HepG2 (cell line): ENCODE measurements at places on chromosomes 4 and X. TPM values are rescaled to one million over a fixed set of nuclear protein-coding genes. Genes with fewer than 3 reads are reported as not detected.

GRCh38 chr4:68963374-68963773 is 11.8 kb upstream of the UGT2A3 start:
- H3K36me3 ChIP-seq = no peaks in the 10 kb centered on the region
- no peaks in the 10 kb centered on the region for H3K27me3 ChIP-seq
- DNase-seq = no peak
- H3K27ac ChIP-seq = no peak overlapping the region
- peaks cover 34% of the 10 kb centered on the region for H3K4me1 ChIP-seq
- no peak overlapping the region for H3K4me3 ChIP-seq

DNA sequence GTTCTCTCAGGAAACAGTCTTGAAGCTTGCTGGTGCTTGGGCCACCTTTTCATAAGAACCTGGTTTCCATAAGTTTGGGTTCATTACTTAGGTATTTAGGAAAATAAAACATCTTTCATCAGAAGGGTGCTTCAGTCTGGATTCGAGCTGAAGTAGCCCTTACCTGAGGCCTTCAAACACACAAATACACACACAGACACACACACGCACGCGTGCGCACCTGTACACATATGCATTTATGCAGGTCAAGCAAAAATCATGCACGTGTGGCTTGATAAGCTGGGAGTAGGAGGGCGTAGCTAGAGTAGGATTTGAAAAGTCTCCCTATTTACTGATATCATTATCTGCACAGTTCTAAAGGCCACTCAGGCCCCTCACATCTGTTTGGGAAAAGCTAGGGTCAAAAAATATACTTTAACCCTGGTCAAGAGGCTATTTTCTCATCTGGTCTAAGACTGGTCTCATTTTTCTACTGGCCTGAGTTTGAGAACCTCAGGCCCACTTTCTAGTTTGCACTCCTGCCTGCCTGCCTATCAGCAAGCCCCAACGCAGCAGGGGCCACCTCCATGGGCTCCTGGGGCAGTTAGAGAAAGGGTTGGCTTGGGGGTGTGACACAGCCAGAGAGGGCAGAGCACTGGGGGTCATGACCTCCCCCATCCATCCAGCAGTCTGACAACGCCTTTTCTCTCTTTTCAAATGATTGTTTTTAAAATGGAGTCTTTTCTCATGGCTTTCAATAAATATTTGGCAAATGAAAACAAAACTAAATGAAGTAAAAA is 64.3 kb downstream of the RASL11B start:
- H3K27ac ChIP-seq = no peak overlapping the region
- no peaks in the 10 kb centered on the region for H3K27me3 ChIP-seq
- no peak for DNase-seq
- H3K36me3 ChIP-seq = no peaks in the 10 kb centered on the region

GRCh38 chr4:155094201-155094820 is 114.1 kb upstream of the NPY2R start:
- DNase-seq = no peak
- H3K4me1 ChIP-seq = no peaks in the 10 kb centered on the region
- H3K4me3 ChIP-seq = no peak overlapping the region
- H3K27me3 ChIP-seq = no peaks in the 10 kb centered on the region
- H3K36me3 ChIP-seq = no peaks in the 10 kb centered on the region

GRCh38 chr4:88143504-88143903 is 14.9 kb downstream of the ABCG2 start:
- no peak overlapping the region for H3K27ac ChIP-seq
- DNase-seq = no peak
- no peaks in the 10 kb centered on the region for H3K27me3 ChIP-seq
- no peaks in the 10 kb centered on the region for H3K36me3 ChIP-seq
- peaks cover 37% of the 10 kb centered on the region for H3K4me1 ChIP-seq
- no peak overlapping the region for H3K4me3 ChIP-seq

REELD1 gene
- 0.04 TPM in 1 of 2 replicates, not detected in the other for total RNA-seq

DNA sequence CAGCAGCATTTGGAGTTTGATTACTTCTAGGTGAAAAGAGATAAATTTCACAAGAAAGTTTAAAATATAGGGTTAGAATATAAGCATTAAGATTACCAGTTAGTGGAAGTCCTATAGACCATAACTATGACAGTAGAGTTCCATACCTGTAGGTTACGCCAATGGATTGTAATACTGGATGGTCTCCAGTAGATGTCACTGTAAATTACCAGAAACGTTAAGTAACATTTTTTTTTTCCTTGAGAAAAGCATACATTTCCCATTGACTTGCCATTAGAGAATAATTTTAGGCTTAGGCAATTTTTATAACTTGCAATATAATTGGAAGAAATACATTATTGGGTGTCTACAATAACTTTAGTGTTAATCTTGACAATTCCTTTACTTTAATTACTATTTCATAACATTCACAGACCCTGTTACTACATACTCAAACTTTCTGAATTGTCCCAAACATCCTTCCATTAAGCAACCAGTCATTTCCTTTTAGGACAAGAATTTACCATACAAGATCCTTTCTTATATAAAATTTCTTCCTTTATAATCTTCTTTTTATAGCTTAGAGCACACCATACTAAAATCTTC is 304.1 kb upstream of the TECRL start:
- H3K27ac ChIP-seq = no peak overlapping the region
- peak; percentile 38 for DNase-seq
- H3K27me3 ChIP-seq = no peaks in the 10 kb centered on the region
- no peak overlapping the region for H3K4me3 ChIP-seq
- H3K36me3 ChIP-seq = no peaks in the 10 kb centered on the region

CTAG1B gene
- total RNA-seq = not detected in 2 replicates

COL4A5 gene
- 11.9 and 39.5 TPM in 2 replicates for total RNA-seq

POU4F2 gene
- not detected in 2 replicates for total RNA-seq

DNA sequence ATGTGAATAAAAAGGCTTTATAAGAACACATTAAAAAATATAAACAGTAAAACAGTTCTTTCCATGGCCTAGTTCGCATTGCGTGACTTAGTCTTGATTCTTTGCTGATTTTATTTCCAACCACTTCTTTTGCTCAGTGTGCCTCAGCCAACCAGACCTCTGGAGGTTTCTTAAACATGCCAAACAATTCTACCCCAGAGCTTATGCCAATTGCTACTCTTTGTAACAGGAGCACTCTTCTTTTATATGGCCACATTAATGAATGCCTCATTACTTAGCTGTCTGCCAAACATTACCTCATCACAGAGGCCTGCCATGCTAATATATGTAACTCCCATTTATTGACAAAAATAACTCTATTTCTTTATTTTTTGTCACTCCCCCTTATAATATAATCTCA is 202.3 kb downstream of the NDST4 start:
- no peaks in the 10 kb centered on the region for H3K4me1 ChIP-seq
- DNase-seq = no peak
- H3K36me3 ChIP-seq = no peaks in the 10 kb centered on the region
- no peaks in the 10 kb centered on the region for H3K27me3 ChIP-seq
- no peak overlapping the region for H3K4me3 ChIP-seq
- H3K27ac ChIP-seq = no peak overlapping the region

DNA sequence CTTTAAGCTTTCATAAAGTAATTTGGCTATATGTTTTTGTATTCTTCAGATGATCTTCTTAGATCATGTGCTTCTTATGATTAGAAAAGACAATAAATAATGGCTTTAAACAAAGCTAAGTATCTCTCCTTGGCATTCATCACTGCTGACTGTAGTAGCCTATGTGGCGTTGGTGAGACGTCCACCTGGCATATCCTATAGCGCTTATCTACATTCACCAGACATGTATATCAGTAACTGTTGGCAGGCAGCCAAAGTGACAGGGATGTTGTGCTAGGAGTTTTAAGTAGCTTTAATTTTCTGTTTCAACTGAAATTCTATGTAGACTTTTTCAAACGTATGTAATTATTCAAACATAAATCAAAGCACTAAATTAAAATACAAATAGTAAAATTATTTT is 276.4 kb downstream of the IL15 start:
- no peaks in the 10 kb centered on the region for H3K36me3 ChIP-seq
- no peak overlapping the region for H3K4me3 ChIP-seq
- no peaks in the 10 kb centered on the region for H3K27me3 ChIP-seq
- H3K4me1 ChIP-seq = no peaks in the 10 kb centered on the region

LDB2 gene
- total RNA-seq = not detected in 2 replicates

- DNase-seq = no peak
- no peaks in the 10 kb centered on the region for H3K27me3 ChIP-seq
- H3K4me1 ChIP-seq = peaks cover 7% of the 10 kb centered on the region
- H3K36me3 ChIP-seq = no peaks in the 10 kb centered on the region
Observed at GRCh38 chrX:130340271-130340670, 552 bp downstream of the SLC25A14 start.

- DNase-seq = no peak
- H3K27me3 ChIP-seq = no peaks in the 10 kb centered on the region
- no peaks in the 10 kb centered on the region for H3K4me1 ChIP-seq
- no peak overlapping the region for H3K4me3 ChIP-seq
- no peaks in the 10 kb centered on the region for H3K36me3 ChIP-seq
Observed at GRCh38 chr4:153261461-153261860, 57.2 kb downstream of the TRIM2 start.

NLRP2B gene
- total RNA-seq = not detected in 2 replicates

PF4V1 gene
- not detected in 2 replicates for total RNA-seq

GLRA3 gene
- not detected in 2 replicates for total RNA-seq

CT55 gene
- 0.15 TPM in 1 of 2 replicates, not detected in the other for total RNA-seq

- DNase-seq = no peak
- H3K4me3 ChIP-seq = no peak overlapping the region
- H3K27me3 ChIP-seq = peaks cover 15% of the 10 kb centered on the region; the same call in 2 of the 3 replicates
- H3K27ac ChIP-seq = no peak overlapping the region
- H3K4me1 ChIP-seq = no peaks in the 10 kb centered on the region
Observed at GRCh38 chr4:56684320-56685050, 3.4 kb upstream of the HOPX start.

GRCh38 chr4:42320822-42321388 is 76.4 kb upstream of the SHISA3 start:
- no peak for DNase-seq
- no peaks in the 10 kb centered on the region for H3K4me1 ChIP-seq
- no peaks in the 10 kb centered on the region for H3K27me3 ChIP-seq
- H3K36me3 ChIP-seq = no peaks in the 10 kb centered on the region
- H3K4me3 ChIP-seq = no peak overlapping the region
- no peak overlapping the region for H3K27ac ChIP-seq

DNA sequence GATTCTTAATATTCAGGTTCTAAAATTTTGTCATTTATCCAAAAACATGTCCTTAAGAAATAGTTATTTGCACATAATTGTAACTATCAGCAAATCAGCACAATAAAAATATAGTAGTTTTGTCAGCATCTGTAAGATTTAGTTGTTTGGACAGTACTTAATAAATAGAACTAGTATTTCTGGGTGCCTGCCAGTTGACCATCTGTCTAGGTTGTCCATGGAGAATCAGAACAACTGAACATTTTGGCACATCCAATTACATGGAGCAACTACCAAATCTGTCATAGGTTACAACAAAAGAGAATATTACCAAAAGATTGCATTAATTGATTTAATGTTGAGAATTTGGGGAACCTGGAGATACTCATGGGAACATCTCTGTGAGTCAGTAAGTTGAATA is 305.5 kb upstream of the TACR3 start:
- no peak for DNase-seq
- no peaks in the 10 kb centered on the region for H3K36me3 ChIP-seq
- H3K27ac ChIP-seq = no peak overlapping the region
- no peak overlapping the region for H3K4me3 ChIP-seq
- no peaks in the 10 kb centered on the region for H3K27me3 ChIP-seq
- no peaks in the 10 kb centered on the region for H3K4me1 ChIP-seq

- H3K4me3 ChIP-seq = no peak overlapping the region
- no peak overlapping the region for H3K27ac ChIP-seq
- no peaks in the 10 kb centered on the region for H3K36me3 ChIP-seq
- no peaks in the 10 kb centered on the region for H3K27me3 ChIP-seq
Observed at GRCh38 chr4:105619188-105619931, 66.9 kb downstream of the ARHGEF38 start.

GRCh38 chr4:78092850-78093249 is 35.7 kb downstream of the FRAS1 start:
- no peaks in the 10 kb centered on the region; the same call in 2 of the 3 replicates for H3K36me3 ChIP-seq
- H3K27me3 ChIP-seq = no peaks in the 10 kb centered on the region
- no peak for DNase-seq

- H3K4me1 ChIP-seq = peaks cover 69% of the 10 kb centered on the region
- H3K4me3 ChIP-seq = no peak overlapping the region
- H3K36me3 ChIP-seq = no peaks in the 10 kb centered on the region; the same call in 1 of the 2 replicates
- H3K27me3 ChIP-seq = no peaks in the 10 kb centered on the region; the same call in 2 of the 3 replicates
- DNase-seq = peak; percentile 68
Observed at GRCh38 chr4:7070729-7071511, 3.1 kb upstream of the GRPEL1 start.

CDS1 gene
- total RNA-seq = 2.1 TPM in 2 replicates
